ENCODE measurements at places on chromosomes 5 and 9. TPM values are rescaled to one million over a fixed set of nuclear protein-coding genes. Genes with fewer than 3 reads are reported as not detected.
A peak's percentile ranks its signal among the peaks of the same experiment; 100 is the strongest.

DNA sequence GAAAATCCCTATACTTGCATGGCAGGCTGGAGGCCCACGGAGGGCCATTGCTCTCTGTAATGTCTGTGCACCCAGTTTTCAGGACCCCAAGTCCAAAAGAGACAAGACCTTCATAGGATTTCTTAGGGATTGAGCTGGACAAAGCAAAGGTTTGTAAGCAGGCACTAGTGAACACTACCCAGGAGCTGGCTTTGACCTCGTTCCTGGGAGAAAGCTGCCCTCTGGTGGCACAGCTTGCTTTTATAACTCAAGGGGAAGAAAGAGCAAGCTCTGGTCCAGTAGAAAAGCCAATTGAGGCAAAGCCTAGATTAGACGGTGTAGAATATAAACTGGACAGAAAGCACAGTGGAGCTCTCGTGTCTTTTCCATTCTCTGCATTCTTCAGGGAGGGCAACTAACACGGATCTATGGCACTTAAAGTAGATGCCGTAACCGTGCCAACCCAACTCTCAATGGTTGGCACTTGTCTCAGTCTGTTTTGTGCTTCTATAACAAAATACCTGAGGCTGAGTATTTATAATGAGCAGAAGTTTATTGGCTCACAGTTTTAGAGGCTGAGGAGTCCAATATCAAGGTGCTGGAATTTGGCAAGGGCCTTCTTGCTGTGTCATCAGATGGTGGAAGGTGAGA, 7.9 kb downstream of the GABRP start:
- no peaks in the 10 kb centered on the region for H3K4me1 ChIP-seq
- H3K27me3 ChIP-seq = peaks cover 18% of the 10 kb centered on the region
- no peak overlapping the region for H3K27ac ChIP-seq
- peak; percentile 94 for DNase-seq
- H3K4me3 ChIP-seq = no peak overlapping the region

DNA sequence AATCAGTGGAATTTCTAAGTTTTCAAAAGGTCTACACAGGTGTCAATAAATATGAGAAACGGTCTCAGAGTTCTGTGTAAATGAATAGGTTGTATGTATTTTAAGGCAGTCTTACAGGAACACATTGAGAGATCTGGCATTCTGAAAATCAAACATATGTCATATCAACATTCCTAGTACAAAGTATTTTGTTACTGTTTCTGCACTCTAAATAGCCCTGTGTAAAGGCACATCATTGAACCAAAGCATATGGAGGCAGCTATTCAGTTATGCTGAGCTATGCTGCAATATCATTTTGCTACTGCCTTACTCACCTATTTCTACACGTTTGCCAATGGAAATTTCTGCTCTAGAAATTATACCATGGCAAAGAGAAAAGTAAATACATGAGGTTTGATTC, 379.1 kb downstream of the KIAA0825 start:
- DNase-seq = no peak
- H3K36me3 ChIP-seq = peaks cover 13% of the 10 kb centered on the region
- no peak overlapping the region for H3K4me3 ChIP-seq
- no peaks in the 10 kb centered on the region for H3K4me1 ChIP-seq
- H3K27me3 ChIP-seq = no peaks in the 10 kb centered on the region
- H3K27ac ChIP-seq = no peak overlapping the region

GRCh38 chr9:12862611-12863410, 88.0 kb downstream of the LURAP1L start:
- H3K4me1 ChIP-seq = peaks cover 8% of the 10 kb centered on the region
- no peaks in the 10 kb centered on the region for H3K36me3 ChIP-seq
- no peak overlapping the region for H3K27ac ChIP-seq
- no peaks in the 10 kb centered on the region for H3K27me3 ChIP-seq
- no peak for DNase-seq
- H3K4me3 ChIP-seq = no peak overlapping the region

DNA sequence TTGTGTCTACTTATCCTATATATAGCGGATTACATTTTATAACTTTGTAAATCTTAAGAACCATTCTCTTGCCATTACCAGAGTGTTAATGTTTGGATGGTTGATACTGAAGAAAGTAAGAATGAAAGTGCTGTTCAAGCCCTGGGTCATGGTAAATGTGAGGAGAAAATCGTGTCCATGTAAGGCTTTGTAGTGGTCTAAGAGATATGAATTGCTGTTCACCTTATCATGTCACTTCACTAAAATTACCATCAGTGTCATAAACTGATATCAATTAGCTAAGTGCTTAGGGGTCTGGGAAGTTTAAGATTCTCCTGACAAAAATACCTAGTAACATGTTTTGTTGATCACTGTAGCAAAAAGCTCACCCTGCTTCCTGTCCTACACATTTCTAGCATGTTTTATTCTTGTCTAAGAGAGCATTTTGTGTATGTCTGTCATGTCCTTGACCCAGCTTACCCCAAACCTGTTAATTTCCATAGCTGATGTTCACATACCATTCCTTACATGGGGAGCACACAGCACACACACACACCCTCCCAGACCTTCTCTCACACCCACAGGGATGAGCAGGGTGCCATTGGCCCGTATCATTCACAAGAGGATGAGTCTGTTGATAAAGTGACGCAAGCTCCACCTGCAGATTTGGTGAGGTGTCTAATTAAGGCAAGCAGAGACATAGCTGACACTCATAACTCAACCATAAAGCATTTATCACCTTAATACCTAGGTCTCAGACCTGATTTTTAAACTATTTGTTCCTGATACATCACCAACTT, 125.1 kb upstream of the PAM start:
- no peaks in the 10 kb centered on the region for H3K27me3 ChIP-seq
- DNase-seq = no peak
- H3K4me3 ChIP-seq = no peak overlapping the region
- H3K4me1 ChIP-seq = no peaks in the 10 kb centered on the region
- H3K36me3 ChIP-seq = no peaks in the 10 kb centered on the region

- DNase-seq = no peak
- no peaks in the 10 kb centered on the region for H3K27me3 ChIP-seq
- H3K4me3 ChIP-seq = no peak overlapping the region
Observed at GRCh38 chr9:127349483-127350113, 47.4 kb upstream of the SLC2A8 start.

- H3K27me3 ChIP-seq = no peaks in the 10 kb centered on the region
- H3K4me1 ChIP-seq = no peaks in the 10 kb centered on the region
- peak overlapping the region; percentile 25 for H3K27ac ChIP-seq
- no peak overlapping the region for H3K4me3 ChIP-seq
- no peak for DNase-seq
Observed at GRCh38 chr9:29625292-29625731, 2052.0 kb upstream of the C9orf72 start.

DNA sequence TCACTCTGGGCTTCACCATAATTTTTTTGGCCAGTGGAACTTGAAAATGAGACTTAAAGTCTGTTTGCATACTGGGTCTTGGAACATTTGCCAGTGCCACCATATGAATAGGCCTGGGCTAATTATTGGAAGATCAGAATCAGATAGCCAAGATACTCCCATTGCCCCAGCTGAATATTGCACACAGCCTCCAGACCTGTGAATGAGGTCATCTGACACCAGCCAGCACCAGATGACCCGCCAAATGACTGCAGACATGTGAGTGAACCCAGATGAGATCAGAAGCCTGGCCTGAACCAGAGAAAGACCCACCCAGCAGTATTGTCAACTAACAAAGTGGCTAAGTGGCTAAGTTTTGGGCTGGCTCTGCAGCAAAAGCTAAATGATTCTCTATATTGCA, 220.5 kb upstream of the MPDZ start:
- H3K27ac ChIP-seq = no peak overlapping the region
- H3K27me3 ChIP-seq = no peaks in the 10 kb centered on the region
- H3K4me1 ChIP-seq = no peaks in the 10 kb centered on the region
- no peak overlapping the region for H3K4me3 ChIP-seq
- no peak for DNase-seq
- H3K36me3 ChIP-seq = no peaks in the 10 kb centered on the region

DNA sequence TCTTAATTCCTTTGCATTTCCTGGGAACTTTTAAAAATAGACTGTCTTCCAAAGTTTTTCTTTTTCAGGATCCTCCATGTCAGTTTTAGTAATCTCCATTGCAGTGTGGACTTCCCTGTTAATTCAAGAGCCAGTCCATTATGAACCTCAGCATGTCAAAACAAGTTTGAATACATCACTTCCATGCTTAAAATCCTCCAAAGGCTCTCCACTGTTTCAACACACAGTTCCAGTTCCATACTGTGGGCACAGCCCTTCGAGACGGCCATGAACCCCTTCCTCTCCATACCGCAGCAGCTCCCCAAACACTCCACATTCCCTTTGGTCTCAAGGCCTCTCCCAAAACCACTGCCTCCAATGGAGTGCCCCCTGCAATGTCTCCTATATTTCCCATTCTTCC, 19.5 kb downstream of the LIFR start:
- peaks cover 16% of the 10 kb centered on the region for H3K4me1 ChIP-seq
- H3K4me3 ChIP-seq = no peak overlapping the region
- no peaks in the 10 kb centered on the region for H3K27me3 ChIP-seq
- DNase-seq = no peak
- H3K36me3 ChIP-seq = peaks cover 40% of the 10 kb centered on the region
- no peak overlapping the region for H3K27ac ChIP-seq

DNA sequence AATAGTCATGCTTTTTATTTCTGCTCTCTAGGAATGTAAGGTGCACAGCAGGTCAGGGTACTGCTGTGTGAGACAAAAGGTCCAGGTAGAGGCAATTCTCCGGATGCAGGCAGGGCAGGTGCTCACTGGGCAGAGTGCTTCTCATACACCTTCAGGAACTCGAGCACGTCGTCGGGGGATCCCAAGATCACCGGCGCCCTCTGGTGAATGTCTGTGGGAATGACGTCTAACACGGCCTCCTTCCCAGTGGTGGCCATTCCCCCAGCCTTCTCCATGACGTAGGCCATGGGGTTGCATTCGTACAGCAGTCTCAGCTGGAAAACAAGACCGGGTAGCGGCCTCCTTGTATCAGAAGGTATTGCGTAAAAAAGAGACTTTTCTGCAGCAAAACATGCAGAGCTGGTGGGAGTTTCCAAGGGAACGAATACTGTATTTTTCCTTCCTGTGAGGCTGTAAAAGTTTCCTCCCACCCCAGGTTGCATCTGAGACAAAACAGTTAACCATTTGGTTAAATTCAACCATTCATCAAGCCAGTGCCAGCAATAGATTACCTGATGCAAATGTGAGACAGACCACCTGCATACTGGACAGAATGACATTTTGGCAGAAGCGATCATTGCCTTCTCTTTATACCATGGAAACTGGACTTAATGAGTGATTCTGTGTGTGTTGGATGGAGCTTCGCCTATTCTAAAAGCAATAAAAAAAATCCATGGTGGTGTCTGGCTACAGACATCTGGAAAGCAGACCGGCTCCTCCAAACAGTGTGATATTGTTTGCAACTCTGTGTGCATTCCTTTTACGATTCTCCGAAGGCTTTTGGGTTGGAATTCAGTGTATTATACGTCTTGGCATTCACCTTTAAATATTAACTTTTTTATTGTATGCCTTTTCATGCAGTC, 9.9 kb upstream of the FBP2 start:
- no peak overlapping the region for H3K4me3 ChIP-seq
- H3K36me3 ChIP-seq = no peaks in the 10 kb centered on the region
- H3K4me1 ChIP-seq = peaks cover 29% of the 10 kb centered on the region
- H3K27ac ChIP-seq = no peak overlapping the region
- no peaks in the 10 kb centered on the region for H3K27me3 ChIP-seq
- DNase-seq = peak; percentile 96

GRCh38 chr5:59757442-59757841, 136.1 kb downstream of the PDE4D start:
- H3K27ac ChIP-seq = no peak overlapping the region
- H3K4me1 ChIP-seq = no peaks in the 10 kb centered on the region
- H3K27me3 ChIP-seq = no peaks in the 10 kb centered on the region
- no peak overlapping the region for H3K4me3 ChIP-seq
- no peaks in the 10 kb centered on the region for H3K36me3 ChIP-seq

- no peak overlapping the region for H3K27ac ChIP-seq
- H3K36me3 ChIP-seq = no peaks in the 10 kb centered on the region
- H3K4me3 ChIP-seq = no peak overlapping the region
- no peaks in the 10 kb centered on the region for H3K4me1 ChIP-seq
- H3K27me3 ChIP-seq = peaks cover 46% of the 10 kb centered on the region
Observed at GRCh38 chr5:88401228-88401627, 132.6 kb upstream of the TMEM161B start.

DNA sequence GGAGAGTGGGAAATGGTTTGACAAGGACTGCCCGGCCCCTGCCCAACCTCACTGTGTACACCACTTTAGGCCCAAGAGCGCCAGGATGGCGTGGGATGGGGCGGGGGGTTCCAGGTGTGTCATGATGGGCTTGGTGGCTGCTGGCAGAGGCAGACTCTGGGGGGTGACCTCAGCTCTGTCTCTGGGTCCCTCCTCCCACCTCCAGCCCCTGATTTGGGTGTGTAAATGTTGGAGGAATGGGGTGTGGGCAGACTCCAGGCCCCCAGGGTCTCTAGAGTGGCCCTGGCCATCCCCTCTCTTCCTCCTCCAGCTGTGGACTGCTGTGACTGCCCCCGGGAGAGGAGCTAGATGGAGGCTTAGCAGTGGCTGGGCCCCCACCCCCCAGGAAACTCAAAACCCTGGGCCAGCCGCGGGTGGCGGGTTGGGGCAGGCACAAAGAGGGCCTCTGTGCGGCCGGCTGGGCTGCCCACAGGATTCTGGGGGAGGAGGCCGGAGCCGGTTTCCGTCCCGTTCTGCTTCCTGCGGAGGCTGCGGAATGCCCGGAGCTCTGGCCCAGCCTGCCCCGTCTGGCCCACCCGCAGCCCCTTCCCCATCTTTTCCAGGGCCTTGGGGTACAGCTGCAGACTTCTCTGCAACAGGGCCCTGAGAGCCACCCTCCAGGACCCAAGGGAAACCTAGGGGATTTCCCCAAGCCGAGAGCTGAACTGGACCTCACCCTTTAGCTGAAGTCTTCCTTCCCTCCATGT, 23.1 kb downstream of the CXXC5 start:
- H3K27ac ChIP-seq = peak overlapping the region; percentile 94
- no peaks in the 10 kb centered on the region for H3K4me1 ChIP-seq
- DNase-seq = no peak
- H3K4me3 ChIP-seq = no peak overlapping the region

- no peaks in the 10 kb centered on the region for H3K4me1 ChIP-seq
- H3K27ac ChIP-seq = no peak overlapping the region
Observed at GRCh38 chr9:12785260-12785770, 10.5 kb downstream of the LURAP1L start.

- H3K36me3 ChIP-seq = no peaks in the 10 kb centered on the region
- no peaks in the 10 kb centered on the region for H3K4me1 ChIP-seq
- H3K4me3 ChIP-seq = no peak overlapping the region
- no peak overlapping the region for H3K27ac ChIP-seq
Observed at GRCh38 chr5:174273325-174273724, 227.8 kb downstream of the NSG2 start.

SCGB3A2 gene
- 1.8 TPM for total RNA-seq

PCDHB12 gene
- 1.2 TPM for total RNA-seq

All from endodermal cell (in vitro differentiated cells).